ENCODE measurements at places on chromosomes 4 and X.

DNA sequence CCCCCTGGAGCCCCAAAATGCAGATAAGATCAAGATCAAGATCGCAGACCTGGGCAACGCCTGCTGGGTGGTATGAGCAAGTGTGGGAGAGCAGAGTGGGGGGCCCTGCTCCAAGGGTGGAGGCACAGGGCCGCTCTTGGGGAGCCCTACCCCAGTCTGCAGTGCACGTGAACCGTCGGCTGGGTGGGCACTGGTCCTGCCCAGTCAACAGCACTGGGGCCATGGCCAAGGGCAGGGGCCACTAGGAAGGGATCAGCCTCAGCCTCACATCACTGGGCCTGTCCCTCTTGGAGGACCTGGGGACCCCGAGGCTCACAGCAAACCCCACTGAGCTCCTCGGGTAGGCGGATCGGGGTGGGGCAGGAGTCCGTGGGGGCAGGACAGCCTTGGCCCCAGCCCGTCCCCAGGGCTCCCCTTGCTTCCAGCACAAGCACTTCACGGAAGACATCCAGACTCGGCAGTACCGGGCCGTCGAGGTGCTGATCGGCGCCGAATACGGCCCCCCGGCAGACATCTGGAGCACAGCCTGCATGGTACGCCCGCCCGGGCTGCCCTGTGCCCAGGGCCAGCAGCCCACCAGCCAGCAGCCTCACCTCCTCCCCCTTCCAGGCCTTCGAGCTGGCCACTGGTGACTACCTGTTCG is 3.6 kb downstream of the SRPK3 start:
- DNase-seq = no peak

- peak; percentile 94 for DNase-seq
Observed at GRCh38 chr4:38162240-38162784, 202.1 kb downstream of the PTTG2 start.

DNA sequence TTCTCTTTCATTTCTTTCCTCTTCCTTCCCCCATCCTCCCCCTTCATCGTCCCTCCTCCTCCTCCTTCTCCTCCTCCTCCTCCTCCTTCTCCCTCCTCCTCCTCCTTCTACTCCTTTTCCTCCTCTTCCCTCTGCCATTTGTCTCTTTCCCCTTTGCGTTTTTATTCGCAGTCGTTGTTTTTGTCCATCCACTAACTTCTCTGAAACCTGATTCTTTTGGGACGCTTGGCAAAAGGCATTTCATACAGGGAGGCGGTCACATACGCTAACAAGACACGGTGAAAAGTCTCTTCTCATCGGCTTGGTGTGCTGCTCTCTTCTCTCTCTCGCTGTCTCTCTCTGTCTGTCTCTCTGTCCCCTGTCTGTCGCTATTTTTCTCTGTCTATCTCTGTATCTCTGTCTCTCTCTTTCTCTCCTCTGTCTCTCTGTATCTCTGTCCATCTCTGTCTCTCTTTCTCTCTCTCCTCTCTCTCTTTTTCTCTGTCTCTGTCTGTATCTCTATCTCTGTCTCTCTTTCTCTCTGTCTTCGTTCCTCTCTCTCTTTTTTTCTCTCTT is 5.4 kb upstream of the SHOX start:
- DNase-seq = no peak

DNA sequence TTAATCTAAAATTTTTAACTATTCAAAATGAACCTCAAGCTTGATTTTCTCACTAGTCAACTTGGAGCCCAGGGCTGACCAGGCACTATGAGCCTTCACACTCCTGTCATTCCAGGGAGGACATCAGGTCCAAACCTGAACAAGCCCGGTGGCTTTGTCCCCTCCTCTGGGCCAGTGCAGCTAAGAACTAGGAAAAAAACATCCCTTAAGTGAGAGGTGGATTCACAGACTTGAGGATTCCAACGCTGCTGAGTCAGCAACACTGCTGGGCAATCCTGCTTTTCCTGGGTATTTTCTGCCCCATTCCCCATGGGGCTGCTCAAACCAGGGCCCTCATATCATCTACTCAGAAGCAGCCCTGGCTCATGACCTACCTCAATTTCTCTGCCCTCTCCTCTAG is 4.0 kb downstream of the RNF212 start:
- DNase-seq = no peak

- DNase-seq = no peak
Observed at GRCh38 chrX:34918856-34919255, 23.7 kb upstream of the FAM47B start.

DNA sequence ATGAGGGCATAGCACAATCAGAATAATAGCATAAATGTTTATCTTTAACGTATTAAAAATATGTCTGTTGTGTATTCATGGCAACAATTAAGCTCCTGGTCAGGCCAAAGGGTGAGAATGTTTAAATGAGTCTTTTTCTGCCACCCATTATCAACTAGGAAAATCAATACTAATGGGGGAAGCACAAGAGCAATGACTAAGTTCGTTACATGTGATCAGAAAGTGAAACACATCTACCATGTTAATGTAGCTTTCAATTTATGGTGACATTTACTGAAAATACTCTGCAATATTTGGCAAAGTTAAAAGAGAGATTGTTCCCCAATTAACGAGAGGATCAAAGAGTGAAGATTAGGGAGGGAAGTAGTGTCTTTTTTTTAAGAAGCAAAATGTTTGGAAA is 143.7 kb downstream of the NAA11 start:
- no peak for DNase-seq

- no peak for DNase-seq
Observed at GRCh38 chr4:177033632-177034031, 240.9 kb upstream of the VEGFC start.

DNA sequence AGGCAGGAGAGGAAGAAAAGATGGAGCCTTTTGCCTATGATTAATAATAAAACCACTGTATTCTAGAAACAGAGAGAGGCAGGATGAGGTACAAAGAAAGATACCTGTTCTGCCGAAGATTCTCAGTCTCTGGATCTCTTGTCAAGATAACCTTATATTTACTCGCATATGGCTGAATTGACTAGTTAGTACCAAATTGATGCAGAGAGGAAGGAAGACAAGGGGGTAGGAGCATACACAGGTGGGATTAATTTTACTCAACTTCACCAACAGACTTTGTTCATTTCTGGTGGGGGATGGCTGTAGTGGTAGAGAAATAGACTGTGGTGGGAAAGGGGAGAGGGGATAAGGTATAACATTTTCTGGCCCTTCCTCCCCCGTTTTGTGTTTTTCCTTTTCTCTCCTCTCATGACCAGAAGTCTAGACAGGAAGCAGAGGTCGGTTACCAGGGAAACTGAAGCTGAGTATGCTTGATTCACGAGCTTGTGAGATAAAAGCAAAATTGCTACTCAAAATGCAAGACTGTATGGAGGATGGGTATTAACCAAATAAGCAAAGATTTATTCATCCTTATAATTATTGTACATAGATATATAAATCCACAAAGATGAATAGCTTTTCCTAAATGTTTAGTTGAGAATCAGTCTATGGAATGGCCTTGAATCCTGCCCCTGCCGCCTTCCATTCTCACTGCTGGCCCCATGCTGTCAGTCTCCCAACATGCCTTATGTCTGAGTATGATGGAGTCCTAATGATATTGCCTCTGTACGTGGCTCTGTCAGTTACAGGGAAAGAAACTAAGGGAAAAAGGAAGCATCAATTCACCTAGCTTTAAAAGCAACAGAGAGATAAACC is 17.8 kb upstream of the PAGE2B start:
- DNase-seq = peak; percentile 1

DNA sequence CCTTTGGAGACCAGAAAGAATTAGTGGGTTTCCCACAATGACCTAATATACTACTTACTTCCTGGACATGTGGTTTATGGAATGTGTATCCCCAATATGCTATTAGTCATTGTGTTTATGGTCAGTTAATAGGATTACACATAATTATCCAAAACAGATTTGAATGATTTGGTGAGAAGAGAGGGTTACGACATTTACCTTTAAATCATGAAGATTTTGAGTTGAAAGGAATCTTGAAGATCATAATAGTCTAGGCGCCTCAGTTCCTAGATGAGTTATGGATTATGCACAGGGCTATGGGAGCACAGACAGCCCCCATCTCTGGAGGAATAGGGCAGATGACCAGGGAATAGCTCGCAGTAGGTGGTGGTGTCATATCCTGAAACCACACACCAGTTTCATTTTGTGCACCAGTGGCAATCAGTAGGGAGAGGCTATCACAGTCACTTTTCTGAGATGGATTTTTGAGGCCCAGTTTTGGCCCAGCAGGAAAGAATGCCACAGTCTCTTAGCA is 61.3 kb downstream of the SEPTIN11 start:
- no peak for DNase-seq

DNA sequence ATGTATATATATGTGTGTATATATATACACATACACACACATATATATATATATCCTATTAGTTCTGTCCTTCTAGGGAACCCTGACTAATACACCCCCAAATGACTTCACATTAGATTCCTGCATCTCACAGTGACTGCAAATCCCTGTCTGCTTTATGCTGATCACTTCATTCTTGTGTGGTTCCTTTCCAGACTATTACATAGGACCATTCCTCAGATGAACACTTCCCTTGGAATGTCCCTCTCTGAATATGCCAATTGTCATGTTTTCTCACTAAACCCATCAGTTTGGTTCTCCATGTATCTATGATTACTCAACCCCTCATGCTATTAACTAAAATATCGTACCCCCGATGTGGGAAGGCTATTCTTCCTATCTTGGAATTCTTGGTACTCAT is 605.2 kb upstream of the NR3C2 start:
- DNase-seq = no peak

GRCh38 chr4:132063829-132064228 is 1085.3 kb upstream of the PCDH10 start:
- peak; percentile 70 for DNase-seq

- DNase-seq = no peak
Observed at GRCh38 chr4:138039010-138039409, 203.1 kb downstream of the SLC7A11 start.

DNA sequence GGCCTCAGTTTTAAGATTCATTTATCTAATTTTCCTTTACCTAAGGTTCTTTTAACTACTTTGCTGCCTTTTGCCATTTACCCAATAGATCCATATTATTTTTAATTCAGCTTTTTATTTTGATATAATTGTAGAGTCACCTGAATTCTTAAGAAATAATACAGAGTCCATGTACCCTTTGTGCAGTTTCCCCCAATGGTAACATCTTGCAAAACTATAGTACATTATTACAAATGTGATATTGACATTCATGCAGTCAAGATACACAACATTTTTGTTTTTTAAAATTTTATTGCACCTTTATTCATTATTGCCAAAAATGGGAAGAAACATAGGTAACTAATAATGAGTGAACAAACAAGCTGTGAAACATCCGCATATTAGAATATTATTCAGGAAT is 208.7 kb upstream of the WDFY3 start:
- no peak for DNase-seq

DNA sequence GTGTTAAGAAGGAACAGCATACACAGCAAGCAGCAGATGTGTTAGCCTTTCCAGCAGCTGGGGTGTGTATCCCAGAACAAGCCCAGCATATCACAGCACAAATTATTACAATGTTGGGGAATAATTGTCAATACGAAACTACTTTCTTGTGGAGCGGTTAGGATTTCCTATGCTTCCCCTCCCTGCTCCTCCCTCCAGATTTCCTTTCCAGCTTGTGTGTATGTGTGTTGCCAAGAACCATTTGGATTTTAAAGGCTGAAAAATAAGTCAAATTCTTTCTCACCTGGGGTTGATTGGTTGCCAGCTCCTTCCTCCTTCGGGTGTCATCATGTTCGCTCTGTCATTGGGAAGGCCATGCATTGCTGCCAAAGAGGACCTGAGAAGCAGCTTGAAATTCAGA is 178.2 kb upstream of the FRMPD4 start:
- DNase-seq = peak; percentile 1
